ENCODE measurements at places on chromosomes 5 and 9. TPM values are rescaled to one million over a fixed set of nuclear protein-coding genes. Genes with fewer than 3 reads are reported as not detected.

Gene EGFLAM
- total RNA-seq, result 0.69 TPM

Gene B4GALT7
- 33.4 TPM for total RNA-seq

Gene GNA14
- 0.14 TPM for total RNA-seq

Gene PJA2
- total RNA-seq, result 62.0 TPM

Gene CDX1
- total RNA-seq, result 0.31 TPM

Gene LCN9
- 0.57 TPM for total RNA-seq

Gene ADAMTS2
- 2.1 TPM for total RNA-seq

Gene ECM2
- total RNA-seq, result 0.31 TPM

GRCh38 chr5:81848362-81848880 is 97.5 kb upstream of the SSBP2 start:
- DNase-seq, result no peak

- DNase-seq, result no peak
Measured at GRCh38 chr5:109826426-109826825, 136.7 kb downstream of the MAN2A1 start.

GRCh38 chr5:160233215-160233614 is 3.9 kb downstream of the FABP6 start:
- DNase-seq, result no peak

GRCh38 chr9:27394154-27394825 is 97.3 kb upstream of the EQTN start:
- DNase-seq, result no peak

- no peak for DNase-seq
Measured at GRCh38 chr5:140328036-140328764, 18.2 kb downstream of the HBEGF start.

DNA sequence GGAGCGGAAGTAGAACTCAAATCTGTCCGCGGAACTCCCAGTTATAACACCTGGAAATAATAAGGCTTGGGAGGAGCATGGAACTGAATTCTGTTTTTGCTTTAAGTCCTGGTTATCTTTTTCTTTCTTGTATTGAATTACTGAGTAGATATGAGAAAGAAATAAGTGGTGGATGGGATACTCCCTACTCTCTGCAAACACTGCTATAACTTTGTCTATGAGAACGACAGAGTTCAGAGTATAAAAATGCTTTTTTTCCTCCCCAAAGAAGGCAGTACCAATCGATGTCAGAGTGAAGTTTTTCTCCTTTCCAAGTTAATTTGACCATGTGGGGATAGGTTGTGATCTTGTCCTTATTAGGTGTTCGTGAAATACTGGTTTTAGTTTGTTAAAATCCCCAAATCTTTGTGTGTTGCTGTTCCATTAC is 1.2 kb downstream of the RIC1 start:
- no peak for DNase-seq

- no peak for DNase-seq
Measured at GRCh38 chr5:168772316-168772961, 193.3 kb upstream of the PANK3 start.

GRCh38 chr5:57338068-57338867 is 144.3 kb downstream of the ACTBL2 start:
- DNase-seq, result no peak

GRCh38 chr9:72857624-72857996 is 95.2 kb downstream of the ALDH1A1 start:
- DNase-seq, result no peak

DNA sequence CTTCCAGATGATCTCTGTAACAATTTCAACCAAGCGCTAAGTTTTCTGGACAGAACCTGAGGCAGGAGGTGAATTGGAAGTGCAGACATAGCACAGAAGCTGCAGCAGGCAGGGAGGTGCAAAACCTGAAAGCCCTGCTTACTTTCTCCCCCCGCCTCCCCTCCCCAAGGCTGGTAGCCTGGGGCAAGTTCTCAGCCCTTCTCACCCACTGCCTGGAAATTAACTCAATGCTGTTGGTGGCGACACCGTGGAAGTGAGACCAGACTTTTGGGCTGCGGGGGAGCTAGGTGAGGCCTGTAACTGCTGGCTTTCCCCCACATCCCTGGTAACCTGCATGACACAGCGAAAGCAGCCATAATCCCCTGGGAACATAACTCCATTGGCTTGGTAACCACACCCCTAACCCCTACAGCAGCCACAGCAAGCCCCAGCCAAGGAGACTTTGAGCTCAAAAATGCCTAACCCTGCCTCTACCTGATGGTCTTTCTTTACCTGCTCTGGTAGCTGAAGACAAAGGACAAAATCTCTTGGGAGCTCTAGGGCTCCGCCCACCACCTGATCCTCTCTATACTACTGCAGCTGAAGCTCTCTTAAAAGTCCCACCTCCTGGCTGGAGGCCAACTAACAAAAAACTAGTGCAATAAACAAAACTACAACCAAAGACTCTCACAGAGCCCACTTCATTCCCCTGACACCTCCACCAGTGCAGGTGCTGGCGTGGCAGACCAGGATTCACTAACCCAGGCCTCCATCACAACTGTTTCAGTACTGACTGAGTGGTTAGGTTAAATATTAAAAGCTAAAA is 11.9 kb upstream of the OR13C8 start:
- no peak for DNase-seq

- DNase-seq, result no peak
Measured at GRCh38 chr5:138468966-138469539, 3.8 kb downstream of the EGR1 start.

GRCh38 chr5:177455661-177456590 is 9.3 kb downstream of the PRR7 start:
- DNase-seq, result peak; percentile 97

- DNase-seq, result no peak
Measured at GRCh38 chr5:71859515-71859914, 140.4 kb downstream of the CARTPT start.

DNA sequence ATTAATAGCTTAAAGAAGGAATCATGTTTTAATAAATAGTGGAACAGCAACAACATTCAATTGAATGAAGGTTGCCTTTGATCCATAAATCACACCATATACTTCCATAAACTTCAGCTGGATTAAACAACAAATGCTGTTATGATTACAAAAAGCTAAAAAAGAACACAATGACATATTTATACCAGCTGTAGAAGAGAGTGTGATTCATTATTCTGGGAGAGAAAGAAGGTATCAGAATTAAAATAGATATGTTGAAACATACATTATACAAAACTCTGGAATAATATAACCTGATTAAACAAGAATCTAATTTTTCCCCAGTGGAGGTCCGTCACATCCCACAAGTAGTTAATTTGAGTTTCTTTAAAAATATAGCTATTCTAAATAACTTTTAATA is 7.5 kb upstream of the RECK start:
- no peak for DNase-seq

DNA sequence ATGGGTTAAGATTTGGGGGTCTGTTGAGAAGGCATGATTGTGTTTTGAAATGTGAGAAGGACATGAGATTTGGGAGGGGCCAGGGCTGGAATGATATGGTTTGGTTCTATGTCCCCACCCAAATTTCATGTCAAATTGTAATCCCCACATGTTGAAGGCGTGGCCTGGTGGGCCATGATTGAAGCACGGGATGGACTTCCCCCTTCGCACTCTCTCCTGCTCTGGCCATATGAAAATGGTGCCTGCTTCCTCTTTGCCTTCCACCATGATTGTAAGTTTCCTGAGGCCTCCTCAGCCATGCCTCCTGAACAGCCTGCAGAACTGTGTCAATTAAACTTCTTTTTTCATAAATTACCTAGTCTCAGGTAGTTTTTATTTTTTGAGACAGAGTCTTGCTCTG is 14.7 kb upstream of the NOTCH1 start:
- no peak for DNase-seq

GRCh38 chr9:134459573-134459972 is 133.3 kb downstream of the RXRA start:
- DNase-seq, result no peak

DNA sequence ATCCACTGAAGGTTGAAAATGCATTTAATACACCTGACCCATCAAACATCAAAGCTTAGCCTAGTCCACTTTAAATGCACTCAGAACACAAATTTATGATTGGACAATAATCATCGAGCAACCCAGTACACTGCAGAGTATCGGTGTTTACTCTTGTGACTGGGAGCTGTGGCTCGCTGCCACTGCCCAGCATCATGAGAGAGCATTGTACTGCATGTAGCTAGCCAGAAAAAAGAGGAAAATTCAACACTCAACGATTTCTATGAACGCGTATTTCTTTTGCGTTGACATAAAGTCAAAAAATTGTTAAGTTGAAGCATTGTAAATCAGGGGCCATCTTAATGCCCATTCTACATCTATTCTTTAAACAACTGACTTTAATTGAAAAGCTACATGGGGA is 95.1 kb upstream of the CD180 start:
- no peak for DNase-seq

- DNase-seq, result no peak
Measured at GRCh38 chr5:9183992-9184391, 361.9 kb downstream of the SEMA5A start.

GRCh38 chr5:1543398-1544293 is 19.9 kb upstream of the LPCAT1 start:
- no peak for DNase-seq

DNA sequence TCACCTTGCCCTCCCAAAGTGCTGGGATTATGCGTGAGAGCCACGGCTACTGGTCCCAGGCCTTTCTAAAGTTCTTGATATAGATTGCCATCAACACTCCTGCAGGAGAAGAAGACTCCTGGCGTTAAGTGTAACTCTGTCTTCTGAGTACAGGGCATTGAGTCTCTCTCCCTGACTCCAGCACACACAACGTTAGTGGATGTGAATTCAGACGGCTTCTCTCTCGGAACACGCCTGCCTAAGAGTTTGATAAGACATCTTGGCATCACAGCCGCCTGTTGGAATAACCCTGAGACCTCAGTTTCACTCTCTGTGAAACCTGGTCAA is 27.5 kb upstream of the PPARGC1B start:
- no peak for DNase-seq

DNA sequence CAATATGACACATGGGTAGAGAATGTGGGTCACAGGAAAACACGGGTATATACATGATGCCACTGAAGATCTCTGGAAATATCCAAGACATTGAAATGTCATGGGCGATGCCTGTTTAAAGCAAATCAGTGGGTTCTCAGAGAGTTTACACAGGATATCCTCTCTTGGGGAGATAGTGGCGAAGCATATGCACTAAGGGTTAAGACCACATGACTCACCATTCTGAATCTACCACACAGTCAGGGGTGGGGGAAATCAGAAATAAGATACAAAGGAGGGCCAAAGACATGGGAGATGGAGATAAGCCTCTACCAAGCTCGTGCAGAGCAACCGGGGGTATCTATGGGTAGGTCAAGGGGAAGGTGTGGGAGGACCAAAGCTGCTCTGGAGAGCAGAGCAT is 58.8 kb downstream of the SH3PXD2B start:
- DNase-seq, result no peak

GRCh38 chr5:39315995-39316394 is 48.3 kb downstream of the C9 start:
- no peak for DNase-seq

DNA sequence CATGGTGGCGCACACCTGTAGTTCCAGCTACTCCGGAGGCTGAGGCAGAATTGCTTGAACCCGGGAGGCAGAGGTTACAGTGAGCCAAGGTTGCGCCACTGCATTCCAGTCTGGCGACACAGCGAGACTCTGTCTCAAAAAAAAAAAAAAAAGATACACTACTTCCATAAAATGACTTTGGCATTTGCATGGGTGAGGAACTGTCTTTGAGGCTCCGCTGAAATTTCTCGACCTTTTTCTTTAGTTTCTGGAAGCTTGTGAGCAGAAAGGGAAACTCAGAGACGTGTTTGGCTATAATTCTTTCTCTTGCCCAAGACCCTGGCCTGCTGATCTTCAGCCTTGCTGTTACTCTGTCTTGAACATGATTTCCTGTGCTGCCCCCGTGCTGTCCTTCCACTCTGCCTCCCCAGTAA is 37.3 kb downstream of the SPIN1 start:
- DNase-seq, result no peak

Measured in progenitor cell of endocrine pancreas (in vitro differentiated cells).